Lung microvascular endothelial cell (primary cell): ENCODE measurements at places on chromosomes 4 and X. TPM values are rescaled to one million over a fixed set of nuclear protein-coding genes. Genes with fewer than 3 reads are reported as not detected.

Gene ZRSR2
- 2.0 and 2.2 TPM in 2 replicates for total RNA-seq

Gene FGA
- not detected in 2 replicates for total RNA-seq

Gene BMX
- total RNA-seq, result 81.9 and 208 TPM in 2 replicates

Gene HTATSF1
- 18.5 and 22.6 TPM in 2 replicates for total RNA-seq

Gene DGAT2L6
- not detected in 2 replicates for total RNA-seq

Gene GAGE12D
- total RNA-seq, result not detected in 2 replicates

Gene PHEX
- total RNA-seq, result under 0.01 and 0.87 TPM in 2 replicates

Gene PLK4
- total RNA-seq, result 3.6 and 7.8 TPM in 2 replicates

Gene WNK3
- total RNA-seq, result 0.22 and 0.60 TPM in 2 replicates

Gene GAB3
- 6.5 and 7.9 TPM in 2 replicates for total RNA-seq

Gene HSFX3
- not detected in 2 replicates for total RNA-seq

Gene DRP2
- total RNA-seq, result 0.22 TPM in 1 of 2 replicates, not detected in the other
